PC-9 (cell line): ENCODE measurements at places on chromosomes 2 and 18. TPM values are rescaled to one million over a fixed set of nuclear protein-coding genes. Genes with fewer than 3 reads are reported as not detected.

TMEM17 gene
- total RNA-seq: 7.6 and 11.0 TPM in 2 replicates

- no peak for DNase-seq
Measured at GRCh38 chr2:174781996-174782395, 17.7 kb upstream of the CHRNA1 start.

STAT4 gene
- total RNA-seq: 0.23 and 0.70 TPM in 2 replicates

GPC1 gene
- 302 and 319 TPM in 2 replicates for total RNA-seq

GRCh38 chr2:44531289-44531688 lies 169.5 kb downstream of the CAMKMT start:
- DNase-seq: no peak

CCDC141 gene
- total RNA-seq: not detected in 2 replicates

GRCh38 chr2:39981883-39982311 lies 202.8 kb upstream of the THUMPD2 start:
- DNase-seq: no peak

GRCh38 chr2:208254871-208255556 lies at the start of gene IDH1:
IDH1 (minus strand) TSS chr2:208255071; CDS start chr2:208251551, 3,520 bp downstream.
- peak; percentile 81 for DNase-seq

DNA sequence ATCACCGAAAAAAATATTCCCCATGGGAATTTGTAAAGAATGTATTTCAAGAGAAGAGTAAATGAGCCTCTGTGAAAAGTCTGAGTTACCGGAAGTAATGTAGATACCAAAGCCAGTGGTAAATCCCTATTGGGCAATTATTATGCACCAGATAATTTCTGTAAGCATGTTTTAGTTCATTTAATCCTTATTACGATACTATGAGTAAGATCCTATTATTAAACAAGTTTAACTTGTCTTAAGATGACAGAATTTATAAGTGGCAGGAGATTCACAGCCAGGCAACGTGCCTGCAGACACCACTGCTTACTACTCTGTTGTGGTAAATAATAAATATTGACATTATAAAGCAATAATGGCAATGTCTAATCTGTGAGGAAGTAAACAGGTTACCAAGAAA lies 280.8 kb upstream of the RGPD4 start:
- DNase-seq: no peak
